Stimulated activated effector memory CD8-positive, alpha-beta T cell treated with anti-CD3 and anti-CD28 coated beads, Interleukin-12 subunit alpha, Interleukin-12 subunit beta, amount 100 ng/mL, for 72 hours (primary cell): ENCODE measurements at places on chromosomes 7 and 10.
A peak's percentile ranks its signal among the peaks of the same experiment; 100 is the strongest.

GRCh38 chr7:20954711-20955619, 168.3 kb upstream of the SP8 start:
- DNase-seq, result no peak

GRCh38 chr7:70935854-70936253, 196.1 kb upstream of the GALNT17 start:
- DNase-seq, result no peak

DNA sequence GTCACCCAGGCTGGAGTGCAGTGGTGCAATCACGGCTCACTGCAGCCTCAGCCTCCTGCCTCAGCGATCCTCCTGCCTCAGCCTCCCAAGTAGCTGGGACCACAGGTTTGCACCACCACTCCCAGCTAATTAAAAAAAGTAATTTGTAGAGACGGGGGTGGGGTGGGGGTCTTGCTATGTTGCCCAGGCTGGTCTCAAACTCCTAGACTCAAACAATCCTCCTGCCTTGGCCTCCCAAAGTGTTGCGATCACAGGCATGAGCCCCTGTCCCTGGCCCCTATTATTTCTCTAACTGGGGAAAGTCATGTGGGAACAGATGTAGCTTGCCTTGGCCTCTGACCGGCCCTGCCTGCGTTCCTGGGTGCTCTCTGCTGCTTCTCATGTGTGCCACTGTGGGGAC, 178.7 kb downstream of the RNF216 start:
- DNase-seq, result no peak

GRCh38 chr10:43373461-43373860, 2.0 kb downstream of the FXYD4 start:
- no peak for DNase-seq

GRCh38 chr10:81081887-81082620, 544.4 kb downstream of the SH2D4B start:
- DNase-seq, result no peak

DNA sequence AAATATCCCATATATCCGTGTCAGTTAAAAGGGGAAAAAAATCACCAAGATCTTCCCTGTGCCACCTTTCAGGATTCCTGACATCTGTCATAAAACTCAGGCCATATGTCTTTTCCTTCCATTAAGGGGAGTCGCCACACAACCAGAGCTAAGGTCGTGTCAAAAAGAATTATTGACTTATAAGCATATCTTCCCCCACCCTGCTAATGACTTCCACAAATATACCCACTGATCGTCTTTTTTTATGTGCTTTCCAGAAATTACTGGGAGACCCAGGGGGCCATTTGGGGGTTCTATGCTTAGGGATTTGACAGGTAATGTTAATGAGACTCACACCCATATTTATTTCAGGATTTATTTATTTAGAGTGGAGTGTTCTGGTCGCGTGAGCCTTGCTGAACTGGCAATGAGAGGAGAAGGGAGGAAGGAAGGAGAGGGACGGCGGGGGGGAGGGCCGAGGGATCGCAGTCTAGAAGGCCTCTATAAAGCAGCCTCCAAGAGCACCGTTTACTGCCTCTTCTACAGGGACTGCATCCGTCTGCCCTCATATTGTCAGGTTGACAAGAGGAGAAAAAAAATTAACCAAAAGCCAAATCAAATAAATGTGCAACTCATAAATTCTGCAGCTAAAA, 135.7 kb upstream of the MGMT start:
- DNase-seq, result no peak

GRCh38 chr7:18455606-18456005, 39.9 kb upstream of the HDAC9 start:
- no peak for DNase-seq

- peak; percentile 81 for DNase-seq
Observed at GRCh38 chr7:3042861-3043489, 692 bp downstream of the CARD11 start.

DNA sequence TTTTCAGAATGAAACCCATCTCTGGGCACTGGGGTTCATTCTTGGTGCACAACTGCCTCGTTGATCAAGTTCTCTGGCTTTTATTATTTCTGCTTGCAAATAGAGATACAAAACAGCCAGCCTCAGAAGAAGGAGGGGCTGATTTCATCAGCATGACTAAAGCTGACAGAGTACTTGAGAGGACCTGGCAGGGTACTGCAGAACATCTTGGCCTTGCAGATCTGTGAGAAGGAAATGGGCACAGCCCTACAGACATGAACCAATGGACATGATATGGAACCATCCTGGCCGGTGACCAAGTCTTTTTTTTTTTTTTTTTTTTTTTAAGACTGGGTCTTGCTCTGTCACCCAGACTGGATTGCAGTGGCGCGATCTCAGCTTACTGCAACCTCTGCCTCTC, 240.6 kb downstream of the VTI1A start:
- no peak for DNase-seq

DNA sequence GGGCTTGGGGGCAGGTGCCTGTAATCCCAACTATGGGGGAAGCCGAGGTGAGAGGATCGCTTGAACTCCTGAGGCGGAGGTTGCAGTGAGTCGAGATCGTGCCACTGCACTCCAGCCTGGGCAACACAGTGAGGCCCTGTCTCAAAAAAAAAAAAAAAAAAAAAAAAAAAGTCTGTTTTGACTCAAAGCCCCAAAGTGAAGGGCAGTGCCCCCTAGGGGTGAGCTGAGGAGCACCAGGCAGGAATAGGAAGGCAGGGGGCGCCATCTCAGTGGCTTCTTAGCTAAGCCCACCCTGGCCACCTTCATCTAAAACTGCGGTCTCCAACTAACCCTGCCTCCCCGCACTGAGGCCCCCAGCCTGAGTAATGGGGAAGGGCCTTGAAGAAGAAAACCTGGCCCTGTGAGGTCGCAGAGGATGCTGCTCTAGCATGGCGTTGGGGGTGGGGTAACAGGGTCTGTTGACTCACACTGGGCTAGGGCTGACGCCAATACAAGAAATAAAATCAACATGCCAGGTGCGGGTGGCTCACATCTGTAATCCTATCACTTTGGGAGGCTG, 9.8 kb downstream of the PODXL start:
- peak; percentile 29 for DNase-seq

- no peak for DNase-seq
Observed at GRCh38 chr7:81669476-81670105, 100.3 kb downstream of the HGF start.

- DNase-seq, result no peak
Observed at GRCh38 chr10:120005207-120006201, 113.0 kb downstream of the SEC23IP start.

GRCh38 chr10:91592266-91592975, 40.5 kb downstream of the PPP1R3C start:
- no peak for DNase-seq

DNA sequence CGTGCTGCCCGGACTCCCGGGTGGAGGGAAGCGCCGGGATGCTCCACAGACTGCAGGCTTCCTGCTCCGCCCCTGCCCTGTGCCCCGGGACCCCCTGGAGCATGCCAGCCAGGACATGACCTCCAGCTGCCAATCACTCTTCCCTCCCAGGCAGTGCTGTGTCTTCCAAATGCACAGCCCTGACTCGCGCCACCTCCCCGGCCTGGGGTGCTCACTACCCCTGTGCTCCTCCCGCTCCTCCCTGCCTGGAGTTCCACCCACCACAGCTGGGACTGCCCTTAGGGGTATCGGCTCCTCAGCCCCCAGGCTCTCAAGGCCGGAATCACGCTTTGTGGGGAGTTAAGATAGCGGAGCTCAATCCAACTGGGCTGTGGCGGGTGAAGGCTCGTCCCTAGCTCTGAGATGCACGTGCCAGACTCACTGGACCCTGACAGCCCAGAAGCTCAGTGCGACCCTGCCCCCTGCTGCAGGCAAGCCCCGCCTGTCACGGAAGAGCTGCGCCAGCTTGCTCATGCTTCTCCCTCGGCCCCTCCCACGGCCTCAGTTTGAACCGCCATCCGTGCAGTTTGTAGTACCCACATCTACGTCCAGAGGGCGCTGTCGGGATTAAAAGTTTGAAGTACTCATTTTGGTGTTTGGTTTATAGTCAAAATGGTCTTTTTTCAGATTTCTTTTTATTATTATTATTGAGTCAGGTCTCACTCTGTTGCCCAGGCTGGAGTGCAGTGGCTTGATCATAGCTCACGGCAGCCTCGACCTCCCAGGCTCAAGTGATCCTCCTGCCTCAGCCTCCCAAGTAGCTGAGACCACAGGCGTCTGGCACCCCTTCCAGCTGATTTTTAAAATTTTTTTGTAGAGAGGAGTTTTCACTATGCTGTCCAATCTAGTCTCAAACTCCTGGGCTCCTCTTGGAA, 142.5 kb upstream of the TCERG1L start:
- peak; percentile 49 for DNase-seq

DNA sequence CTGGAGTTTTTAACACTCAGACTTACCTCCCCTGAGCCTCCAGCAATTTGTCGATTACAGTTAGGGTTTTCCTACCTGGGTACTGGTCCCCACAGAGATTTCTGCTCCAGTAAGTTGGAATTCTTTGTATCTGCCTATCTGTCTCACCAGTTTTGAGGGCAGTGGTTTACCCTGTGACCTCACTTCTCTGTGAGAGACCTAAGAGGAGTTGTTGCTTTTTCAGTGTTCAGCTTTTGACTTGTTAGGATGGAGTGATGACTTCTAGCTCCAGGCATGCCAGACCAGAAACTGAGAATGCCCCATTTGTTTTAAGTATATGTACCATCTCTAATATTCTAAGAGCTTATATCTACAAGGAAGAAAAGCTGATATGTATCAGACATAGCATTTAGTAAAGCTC, 42.9 kb downstream of the CSGALNACT2 start:
- no peak for DNase-seq

DNA sequence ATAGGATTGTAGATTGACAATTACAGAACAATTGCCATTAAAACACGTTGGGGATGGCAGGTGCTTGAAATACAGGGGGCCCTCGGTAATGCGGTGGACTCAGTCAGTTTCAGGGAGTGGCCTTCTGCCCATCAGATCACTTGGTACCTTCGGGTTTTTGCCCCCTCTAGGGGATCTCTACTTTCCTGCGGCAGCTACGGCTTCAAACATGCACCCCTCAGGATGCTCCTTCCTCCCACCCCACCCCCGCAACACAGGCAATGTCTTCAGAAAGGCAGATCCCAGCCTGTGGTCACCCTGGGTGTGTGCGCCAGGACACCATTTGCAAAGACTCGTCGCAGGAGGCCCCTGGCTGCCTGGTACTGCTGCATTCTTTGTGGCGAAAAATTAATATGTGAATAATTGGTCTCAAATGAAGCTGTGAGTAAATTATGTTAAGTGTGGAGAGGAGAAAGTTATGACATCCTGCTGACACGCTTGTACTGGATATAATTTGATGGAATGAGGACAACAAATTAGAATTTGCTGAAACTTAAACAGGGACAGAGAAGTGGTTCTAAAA, 431.0 kb upstream of the MKI67 start:
- no peak for DNase-seq

DNA sequence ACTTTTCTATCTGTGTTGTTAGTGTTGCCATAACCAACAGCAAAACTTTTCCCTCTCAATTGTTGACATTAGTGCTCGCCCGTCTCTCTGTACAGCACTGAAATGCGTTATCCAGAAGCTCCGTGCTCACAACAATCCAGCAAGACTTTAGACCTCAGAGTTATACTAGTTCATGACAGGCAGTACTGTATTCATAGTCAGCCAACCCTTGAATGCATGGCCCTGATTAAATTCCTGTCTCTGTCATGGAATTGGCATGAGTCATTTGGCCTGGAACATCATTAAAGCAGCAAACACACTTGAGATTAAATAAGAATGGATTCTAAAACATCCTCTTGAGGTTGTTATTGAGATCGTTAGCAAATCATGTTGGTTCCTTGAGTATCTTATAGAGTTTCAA, 405.5 kb upstream of the C7orf33 start:
- DNase-seq, result no peak
